HFF-Myc (cell line): ENCODE measurements at places on chromosomes 2 and 18.

- DNase-seq: no peak
Measured at GRCh38 chr2:6342273-6342920, 523.3 kb downstream of the CMPK2 start.

DNA sequence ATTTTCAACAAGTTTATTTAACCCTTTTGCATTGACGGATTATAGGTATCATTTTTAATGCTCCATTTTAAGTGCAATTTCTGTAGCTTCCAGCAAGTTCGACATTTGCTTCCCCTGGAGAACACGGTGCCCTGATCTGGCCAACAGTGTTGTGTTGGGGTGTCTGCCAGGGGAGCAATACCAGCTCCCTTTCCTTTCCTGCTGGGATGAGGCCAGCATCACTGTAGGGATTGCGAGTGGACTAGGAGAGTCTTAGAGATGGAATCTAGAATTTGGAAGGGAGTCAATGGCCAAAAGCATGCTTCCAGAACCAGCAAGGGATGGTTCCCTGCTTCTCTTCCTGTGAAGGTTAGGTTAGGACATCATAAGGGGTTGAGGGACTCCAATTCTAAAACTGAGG lies 135.2 kb downstream of the RTN4 start:
- DNase-seq: no peak

GRCh38 chr2:229268626-229269025 lies 2.5 kb downstream of the PID1 start:
- no peak for DNase-seq

- no peak for DNase-seq
Measured at GRCh38 chr2:157872791-157873190, 3.3 kb downstream of the ACVR1 start.

GRCh38 chr2:21891191-21891590 lies 767.4 kb downstream of the TDRD15 start:
- no peak for DNase-seq

- DNase-seq: no peak
Measured at GRCh38 chr18:65751155-65752085, 608 bp downstream of the CDH7 start.

DNA sequence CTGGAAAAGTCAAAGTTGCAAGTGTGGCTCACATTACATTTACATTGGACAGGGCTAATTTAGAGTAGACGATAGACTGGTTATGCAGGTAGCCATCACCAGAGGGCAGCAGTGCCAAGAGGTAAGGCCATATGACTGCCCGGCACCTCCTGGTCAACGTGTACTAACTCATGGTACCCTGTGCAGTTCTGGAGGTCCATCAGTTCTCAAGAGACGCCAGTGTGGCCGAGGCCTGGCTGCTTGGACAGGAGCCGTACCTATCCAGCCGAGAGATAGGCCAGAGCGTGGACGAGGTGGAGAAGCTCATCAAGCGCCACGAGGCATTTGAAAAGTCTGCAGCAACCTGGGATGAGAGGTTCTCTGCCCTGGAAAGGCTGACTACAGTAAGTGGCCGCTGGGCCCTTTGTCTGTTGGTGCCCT lies 65.8 kb upstream of the EML6 start:
- no peak for DNase-seq

GRCh38 chr2:6072768-6073167 lies 380.6 kb downstream of the SOX11 start:
- DNase-seq: no peak

DNA sequence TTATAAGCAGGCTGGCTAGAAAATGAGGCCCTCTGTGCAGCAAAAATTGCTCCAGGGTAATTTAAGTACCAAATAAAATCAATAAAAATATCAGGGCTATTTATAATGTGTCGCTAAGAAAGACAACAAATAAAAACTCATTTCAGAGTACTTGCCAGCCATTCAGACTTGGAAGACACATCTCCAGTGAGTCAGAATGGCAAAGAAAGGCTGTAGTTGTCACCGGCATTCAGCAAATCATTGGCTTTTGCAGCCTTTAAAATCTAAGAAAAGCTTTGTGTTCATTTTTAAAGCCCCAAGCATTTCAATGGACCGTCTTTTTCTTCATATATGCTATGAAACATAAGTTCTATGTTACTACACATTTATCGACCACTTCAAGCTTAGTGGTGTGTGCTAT lies 141.1 kb upstream of the HNMT start:
- no peak for DNase-seq

GRCh38 chr2:192215096-192215877 lies 20.6 kb upstream of the TMEFF2 start:
- no peak for DNase-seq

GRCh38 chr2:241083091-241083415 lies 19.0 kb downstream of the MTERF4 start:
- DNase-seq: no peak

DNA sequence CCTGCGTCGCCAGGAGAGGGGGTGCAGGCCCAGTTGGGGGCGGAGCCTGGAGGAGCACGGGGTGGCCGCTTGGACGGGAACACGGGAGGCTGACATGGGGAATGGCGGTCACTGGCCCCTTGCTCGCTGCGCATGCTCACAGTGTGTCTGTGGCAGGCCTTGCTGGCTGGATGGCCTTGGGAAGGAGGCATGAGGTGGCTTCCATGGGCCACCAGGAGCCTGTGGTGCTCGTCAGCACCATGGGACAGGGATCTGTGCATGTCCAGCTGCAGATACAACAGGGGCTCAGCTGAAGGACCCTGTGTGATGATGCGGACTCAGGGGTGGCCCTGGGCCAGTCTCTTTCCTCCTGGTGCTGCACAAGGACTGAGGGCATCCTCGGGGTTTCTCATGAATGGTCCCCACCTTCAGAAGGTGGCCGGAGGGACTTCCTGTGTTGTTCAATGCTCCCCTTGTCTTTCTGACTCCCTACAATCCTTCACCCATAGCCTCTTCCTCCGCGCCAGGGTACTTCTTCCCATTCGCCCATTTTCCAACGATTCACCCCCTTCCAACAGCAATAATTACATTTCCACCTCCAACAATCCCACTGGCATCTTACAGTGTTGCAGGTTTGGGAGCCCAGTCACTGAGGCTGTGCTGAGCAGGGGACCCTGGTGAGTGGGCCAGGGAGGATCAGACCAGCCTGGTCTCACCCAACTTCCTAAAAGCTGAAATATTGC lies 3.4 kb upstream of the SP140L start:
- no peak for DNase-seq

GRCh38 chr18:22473366-22473765 lies 55.7 kb upstream of the CTAGE1 start:
- DNase-seq: no peak

- DNase-seq: no peak
Measured at GRCh38 chr18:24027156-24027827, 12.7 kb downstream of the TTC39C start.

DNA sequence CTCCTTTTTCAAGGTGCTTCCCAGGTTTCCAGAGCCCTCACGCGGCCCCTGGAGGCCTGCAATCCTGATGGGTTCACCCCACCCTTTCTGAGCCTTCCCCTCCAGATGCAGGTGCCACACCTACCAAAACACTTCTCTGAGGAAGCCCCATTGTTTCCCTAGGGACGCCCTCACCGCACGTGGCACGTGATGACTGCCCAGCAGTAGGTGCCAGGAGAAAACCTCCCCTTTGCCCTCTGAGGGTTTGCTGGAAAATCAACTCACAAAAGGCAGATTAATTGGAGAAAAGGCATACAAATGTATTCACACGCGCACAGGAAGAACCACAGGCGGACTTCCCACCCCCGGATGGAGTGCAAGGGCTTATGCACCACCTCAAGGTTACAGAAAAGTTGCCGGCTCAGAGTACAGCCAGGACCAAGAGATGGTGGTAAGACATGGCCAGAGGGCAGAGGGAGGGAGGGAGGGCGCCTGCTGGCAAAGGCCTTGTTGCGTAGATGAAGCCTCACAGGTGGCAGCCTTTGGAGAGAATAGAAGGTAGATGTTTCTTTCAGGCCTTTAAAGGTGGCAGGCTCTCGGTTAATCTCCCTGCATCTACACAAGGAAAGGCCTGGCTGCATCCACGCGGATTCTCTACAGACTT lies 269.4 kb upstream of the RAB6C start:
- no peak for DNase-seq

DNA sequence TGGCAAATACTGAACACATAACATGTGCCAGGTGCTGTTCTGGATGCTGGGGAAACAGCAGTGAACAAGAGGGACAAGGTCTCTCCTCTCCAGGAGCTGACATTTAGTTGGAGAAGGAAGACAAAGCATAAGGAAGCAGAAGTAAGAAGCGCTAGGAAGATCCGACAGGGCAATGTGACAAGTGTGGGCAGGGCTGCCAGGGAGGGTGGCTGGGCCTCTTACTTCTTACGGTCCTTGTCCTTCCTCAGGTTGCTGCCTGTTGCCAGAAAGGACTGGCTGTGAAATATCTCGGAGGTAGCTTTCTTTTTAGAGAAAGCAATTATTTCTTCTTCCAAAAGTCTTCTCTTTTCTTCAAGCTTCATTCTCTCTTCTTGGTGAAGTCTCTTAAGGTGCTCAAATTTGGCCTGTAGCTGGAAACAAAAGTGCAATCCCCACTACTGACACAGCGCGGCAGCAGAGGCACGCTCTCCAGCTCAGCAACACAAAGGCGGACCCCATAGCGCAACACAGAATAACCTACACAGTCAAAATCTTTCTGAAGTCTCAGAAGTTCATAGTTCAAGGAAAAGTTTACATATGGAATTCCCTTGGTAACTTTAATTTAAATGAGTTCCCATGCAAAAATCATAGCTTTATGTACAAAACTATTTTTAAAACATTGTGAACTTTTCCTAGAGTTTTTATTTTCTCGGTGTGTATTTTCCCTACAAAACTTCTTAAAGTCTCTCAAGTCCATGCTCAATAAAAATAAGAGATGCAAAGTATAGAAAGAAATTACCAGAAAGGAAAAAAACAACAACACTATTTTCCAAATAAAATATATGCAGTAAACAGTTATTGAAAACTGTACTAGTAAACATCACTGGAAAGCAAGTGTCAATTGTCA lies 67.7 kb downstream of the SEPTIN10 start:
- peak; percentile 38 for DNase-seq

GRCh38 chr2:151347906-151348305 lies 9.5 kb upstream of the TNFAIP6 start:
- DNase-seq: no peak

- DNase-seq: no peak
Measured at GRCh38 chr2:235636546-235636945, 142.7 kb downstream of the AGAP1 start.

- no peak for DNase-seq
Measured at GRCh38 chr2:4475618-4476017, 772.2 kb downstream of the DCDC2C start.

DNA sequence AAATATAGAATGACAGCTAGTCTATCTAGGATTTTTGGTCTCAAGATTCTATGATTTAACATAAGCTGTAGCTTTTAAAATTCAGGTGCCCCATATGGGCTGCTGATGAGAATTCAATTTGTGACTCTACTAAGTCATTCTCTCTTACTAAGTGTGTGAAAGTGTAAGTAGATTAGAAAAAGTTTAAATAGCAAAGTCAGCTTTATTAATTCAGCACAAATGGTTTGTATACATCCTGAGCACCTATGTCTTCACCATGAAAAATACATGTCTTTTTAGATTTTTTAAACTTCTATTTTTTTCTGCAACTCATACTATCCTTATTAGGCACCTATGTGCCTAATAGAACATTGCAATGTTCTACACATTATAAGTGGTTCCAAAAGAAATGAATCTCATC lies 157.1 kb downstream of the METTL4 start:
- DNase-seq: no peak

DNA sequence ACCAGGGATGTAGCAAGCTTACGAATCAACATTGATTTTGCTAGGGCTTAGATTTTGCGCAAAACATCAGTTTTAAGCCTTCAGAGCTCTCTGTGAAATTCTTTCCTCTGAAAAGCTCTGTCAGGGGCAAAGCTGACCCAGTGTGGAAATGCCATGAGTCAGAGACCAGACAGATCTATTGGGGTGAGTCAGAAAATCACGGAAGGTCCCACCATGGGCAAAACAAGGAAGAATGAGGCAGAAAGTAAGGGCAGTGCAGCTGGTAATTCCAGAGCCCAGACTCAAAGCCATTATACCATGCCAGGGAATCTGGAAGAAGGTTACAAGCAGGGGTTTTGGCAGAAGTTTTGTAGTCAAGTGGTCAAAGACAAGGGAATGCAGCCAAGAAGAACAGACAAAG lies 256.6 kb upstream of the CTAGE1 start:
- peak; percentile 29 for DNase-seq

DNA sequence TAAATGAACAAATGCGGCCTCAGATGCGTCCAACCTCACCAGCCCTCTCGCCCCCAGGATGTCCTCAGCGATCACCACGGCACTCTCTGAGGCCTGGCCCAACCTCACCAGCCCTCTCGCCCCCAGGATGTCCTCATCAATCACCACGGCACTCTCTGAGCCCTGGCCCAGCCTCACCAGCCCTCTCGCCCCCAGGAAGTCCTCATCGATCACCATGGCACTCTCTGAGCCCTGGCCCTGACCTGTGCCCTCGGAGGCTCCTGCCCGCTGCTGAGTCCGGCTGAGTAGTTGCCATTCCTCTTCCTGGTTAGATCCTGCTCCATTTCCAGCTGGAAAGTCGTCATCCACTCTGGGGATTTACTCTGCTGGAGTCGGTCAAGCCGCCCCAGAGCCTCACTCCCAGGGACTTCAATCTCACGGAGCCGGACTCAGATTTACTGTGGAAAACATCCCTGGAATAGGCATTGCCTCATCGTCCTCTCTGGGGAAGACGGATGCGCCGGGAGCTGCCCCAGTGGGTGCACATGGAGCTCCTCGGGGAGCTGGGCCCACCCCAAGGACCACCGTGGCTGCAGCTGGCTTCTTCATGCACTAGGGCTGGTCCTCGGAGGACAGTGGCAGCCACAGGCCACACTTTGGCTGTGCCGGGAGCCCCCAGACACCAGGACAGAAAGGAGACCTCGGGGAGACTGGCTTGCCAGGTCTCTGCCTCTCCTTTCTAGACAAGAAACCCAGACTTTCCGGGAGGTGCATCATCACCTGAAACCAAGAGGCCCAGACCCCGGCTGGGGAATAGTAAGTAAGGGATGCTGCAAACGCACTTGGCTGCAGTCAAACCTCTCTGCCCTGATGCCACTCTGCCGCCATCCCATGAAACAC lies 230.6 kb downstream of the EIPR1 start:
- no peak for DNase-seq

DNA sequence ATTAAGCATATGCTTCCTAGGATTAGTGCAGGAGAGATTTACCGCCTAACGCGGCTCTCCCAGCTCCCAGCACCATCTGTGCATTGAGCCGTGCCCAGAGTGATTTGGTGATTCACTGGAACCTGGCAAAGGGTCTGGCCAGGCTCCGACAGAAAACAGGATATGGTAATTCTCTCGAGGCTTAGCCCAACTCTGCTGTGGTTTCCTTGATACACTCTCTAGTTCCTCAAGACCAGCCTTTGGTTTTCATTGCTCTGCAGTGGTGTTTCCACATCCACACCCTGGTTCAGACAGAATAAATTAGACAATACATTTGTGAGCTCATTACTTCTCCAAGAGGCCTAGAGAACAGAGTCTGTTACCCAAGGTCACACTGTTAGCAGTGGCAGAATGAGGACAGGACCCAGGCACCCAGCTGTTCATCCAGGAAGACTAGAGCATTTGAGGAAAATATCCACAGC lies 23.0 kb upstream of the SMAD2 start:
- peak; percentile 20 for DNase-seq

DNA sequence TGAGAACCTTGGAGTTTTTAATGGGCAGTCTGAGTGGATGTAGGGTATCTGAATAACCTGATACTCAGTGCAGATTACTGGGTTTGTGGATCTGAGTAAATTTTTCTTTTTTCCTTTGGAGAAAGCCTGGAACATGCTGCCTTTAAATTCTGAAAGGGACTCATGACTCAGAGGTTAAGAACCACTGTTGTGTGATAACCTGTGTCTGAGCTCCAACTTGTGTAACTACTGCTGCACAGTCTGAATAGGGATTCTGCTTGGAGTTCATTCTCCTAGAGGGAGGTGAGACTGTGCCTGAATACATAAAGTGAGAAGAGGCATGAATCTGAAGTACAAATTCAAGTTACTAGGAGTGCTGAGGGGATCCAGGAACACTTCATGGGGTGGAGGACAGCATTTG lies 36.2 kb downstream of the KDM3A start:
- no peak for DNase-seq
